ENCODE measurements at places on chromosomes 6 and 20.
A peak's percentile ranks its signal among the peaks of the same experiment; 100 is the strongest.

GRCh38 chr6:113539202-113539601, 317.9 kb upstream of the MARCKS start:
- DNase-seq = no peak

GRCh38 chr6:162708971-162709370, 18.6 kb downstream of the PRKN start:
- DNase-seq = no peak

- DNase-seq = no peak
Measured at GRCh38 chr6:168785720-168786511, 344.9 kb downstream of the SMOC2 start.

- peak; percentile 47 for DNase-seq
Measured at GRCh38 chr20:56328861-56329260, 29.9 kb upstream of the FAM210B start.

GRCh38 chr6:157157258-157157657, 166.1 kb downstream of the TMEM242 start:
- DNase-seq = no peak

- DNase-seq = no peak
Measured at GRCh38 chr6:133097208-133097607, 143.9 kb upstream of the EYA4 start.

DNA sequence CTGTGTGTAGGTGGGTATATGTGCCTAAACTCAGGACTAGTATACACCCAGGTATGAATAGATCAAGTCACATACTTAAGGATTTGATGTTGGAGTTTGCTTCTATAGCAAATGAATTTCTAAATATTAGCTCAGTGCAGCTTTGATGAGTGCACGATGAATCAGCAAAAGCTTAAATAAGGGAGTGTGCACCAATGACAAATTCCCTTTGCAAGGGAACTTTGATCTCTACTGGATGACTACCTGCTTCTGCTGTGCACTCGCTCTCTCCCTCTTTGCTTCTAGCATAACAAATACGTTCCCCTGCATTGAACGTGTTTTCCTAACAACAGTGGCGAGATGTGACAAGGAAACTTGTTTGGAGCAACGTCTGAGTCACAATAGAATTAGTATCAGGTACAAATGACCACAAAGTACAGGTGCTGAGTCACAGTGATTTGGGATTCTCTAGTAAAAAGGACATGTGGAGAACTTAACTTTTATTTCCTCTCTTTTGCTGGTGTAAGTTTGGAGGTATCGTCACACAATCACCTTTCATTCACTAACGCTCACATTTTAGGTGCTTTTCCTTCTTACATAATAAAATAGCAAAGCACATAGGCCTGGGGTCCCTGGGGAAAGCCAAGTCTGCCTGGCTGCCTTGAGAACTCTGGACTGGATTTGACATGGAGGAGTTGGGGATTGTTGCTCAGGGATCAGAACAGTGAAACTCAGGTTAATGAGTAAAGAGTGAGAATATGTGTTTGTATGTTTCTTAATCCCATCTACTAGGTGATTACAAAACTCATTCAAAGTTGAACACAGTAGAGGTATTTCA, 49.7 kb downstream of the KLHL31 start:
- peak; percentile 87 for DNase-seq

DNA sequence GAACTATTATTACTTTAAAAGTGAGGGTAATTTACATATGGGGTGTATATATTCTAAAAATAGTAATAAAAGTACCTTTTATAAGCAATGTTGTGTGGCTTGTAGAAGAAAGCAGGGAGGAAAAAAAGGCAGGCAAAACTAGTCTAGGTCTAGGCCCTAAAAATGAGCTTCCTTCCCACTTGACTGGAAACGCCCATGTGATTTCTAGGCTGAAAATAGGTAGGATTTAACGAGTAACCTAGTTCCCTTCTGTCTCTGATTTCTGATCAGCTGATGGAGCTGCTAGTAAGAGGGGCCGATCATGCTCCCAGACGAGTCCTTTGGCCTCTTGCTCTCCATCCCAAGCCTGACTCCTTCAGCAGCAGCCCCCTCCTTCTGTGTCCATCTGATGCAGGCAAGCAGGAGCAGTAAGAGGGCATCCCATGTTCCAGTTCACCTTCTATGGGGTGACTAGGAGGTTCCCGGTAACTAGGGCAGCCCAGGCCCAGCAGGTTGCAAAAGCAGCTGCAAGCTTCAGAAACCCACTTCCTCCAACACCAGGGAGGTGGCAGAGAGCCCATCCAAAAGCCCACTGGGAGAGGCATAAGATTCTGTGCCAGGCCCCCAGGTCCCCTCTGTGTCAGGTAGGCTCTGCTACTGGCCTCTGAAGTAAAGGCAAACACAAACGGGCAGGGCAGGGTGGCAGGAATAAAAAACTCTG, 24.4 kb downstream of the TBC1D20 start:
- DNase-seq = no peak

DNA sequence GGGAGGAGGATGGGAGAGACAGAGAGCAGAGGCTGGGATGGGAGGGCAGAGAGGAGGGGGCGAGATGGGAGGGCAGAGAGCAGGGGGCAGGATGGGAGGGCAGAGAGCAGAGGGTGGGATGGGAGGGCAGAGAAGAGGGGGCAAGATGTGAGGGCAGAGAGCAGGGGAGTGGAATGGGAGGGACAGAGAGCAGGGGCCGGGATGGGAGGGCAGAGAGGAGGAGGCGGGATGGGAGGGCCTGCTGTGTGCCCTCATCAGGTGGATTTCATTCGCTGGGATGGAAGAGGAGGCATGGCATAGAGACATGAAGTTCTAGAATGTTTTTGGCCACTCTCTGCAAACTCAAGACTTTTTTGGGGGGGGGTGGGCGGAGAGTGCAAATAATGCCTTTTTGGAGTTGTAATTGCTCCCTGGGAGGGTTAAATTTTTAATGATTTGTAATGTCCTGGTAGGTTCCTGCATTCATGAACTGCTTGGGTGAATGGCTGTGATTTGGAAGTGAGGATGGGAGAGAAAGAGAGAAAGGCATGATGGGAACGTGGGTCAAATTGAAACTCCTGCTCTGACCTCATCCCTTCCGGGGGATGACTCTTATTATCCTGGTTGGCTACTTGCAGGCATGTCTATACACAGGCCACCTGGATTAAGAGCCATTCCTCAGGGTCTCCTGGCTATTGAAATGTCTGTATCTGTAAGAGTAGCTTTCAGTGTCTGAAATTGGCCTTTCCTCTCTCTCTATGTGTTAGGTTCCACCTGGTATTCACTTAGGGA, 162.4 kb upstream of the AGPAT4 start:
- no peak for DNase-seq

GRCh38 chr6:83808005-83808404, 45.2 kb upstream of the RIPPLY2 start:
- no peak for DNase-seq

DNA sequence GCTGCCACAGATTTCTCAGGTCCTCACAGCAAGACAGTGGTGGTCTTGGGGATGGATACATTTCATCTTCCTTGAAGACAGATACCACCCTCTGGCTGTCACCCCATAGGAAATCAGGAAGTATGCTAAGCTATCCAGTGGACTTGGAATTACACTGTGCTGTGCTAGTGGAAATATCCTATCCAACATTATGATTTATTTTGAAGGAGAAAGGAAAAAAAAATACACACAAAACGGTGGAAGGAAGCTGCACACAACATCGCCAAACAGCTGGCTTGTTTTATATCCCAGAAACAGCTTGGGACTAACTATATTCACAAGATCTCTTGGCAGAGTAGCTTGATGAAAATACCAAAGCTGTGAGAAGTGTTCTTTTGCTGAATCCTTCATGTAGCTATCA, 257.6 kb downstream of the LAMA2 start:
- peak; percentile 54 for DNase-seq

GRCh38 chr20:32301719-32302506, 24.5 kb downstream of the KIF3B start:
- DNase-seq = no peak

DNA sequence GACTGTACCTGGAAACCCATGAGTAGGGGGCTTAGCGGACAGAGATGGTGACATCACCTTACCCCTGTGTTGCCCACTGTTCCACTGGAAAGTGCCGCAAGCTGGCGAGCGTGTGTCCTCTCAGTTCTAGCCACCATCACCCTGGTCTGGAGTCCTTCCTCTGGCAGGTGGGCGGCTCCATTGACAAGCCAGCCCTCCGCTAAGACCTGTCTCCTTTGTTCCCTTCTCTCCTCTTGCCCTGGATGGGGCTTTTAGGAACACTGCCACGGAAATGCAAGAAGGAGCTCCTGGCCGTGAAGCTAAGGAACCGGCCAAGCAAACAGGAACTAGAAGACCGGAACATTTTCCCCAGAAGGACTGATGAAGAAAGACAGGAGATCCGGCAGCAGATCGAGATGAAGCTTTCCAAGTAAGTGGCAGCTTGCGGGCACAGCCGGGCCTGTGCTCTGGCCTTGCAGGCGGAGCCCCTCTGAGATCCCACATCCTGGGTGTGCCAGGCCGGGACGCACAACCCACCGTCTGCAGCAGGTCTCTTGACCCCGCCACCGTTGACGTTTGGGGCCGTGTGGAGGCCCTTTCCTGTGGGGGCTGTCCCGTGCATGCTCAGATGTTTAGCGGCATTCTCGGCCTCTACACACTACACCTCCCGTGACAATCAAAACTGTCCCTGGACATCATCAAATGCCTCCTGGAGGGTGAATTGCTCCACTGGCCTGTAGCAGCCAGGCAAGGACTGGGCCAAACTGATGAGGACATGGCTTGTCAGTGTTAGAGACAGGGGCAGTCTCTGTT, 127.5 kb downstream of the SYCP2 start:
- DNase-seq = no peak

- DNase-seq = peak; percentile 78
Measured at GRCh38 chr20:61127311-61128039, 124.6 kb upstream of the CDH4 start.

DNA sequence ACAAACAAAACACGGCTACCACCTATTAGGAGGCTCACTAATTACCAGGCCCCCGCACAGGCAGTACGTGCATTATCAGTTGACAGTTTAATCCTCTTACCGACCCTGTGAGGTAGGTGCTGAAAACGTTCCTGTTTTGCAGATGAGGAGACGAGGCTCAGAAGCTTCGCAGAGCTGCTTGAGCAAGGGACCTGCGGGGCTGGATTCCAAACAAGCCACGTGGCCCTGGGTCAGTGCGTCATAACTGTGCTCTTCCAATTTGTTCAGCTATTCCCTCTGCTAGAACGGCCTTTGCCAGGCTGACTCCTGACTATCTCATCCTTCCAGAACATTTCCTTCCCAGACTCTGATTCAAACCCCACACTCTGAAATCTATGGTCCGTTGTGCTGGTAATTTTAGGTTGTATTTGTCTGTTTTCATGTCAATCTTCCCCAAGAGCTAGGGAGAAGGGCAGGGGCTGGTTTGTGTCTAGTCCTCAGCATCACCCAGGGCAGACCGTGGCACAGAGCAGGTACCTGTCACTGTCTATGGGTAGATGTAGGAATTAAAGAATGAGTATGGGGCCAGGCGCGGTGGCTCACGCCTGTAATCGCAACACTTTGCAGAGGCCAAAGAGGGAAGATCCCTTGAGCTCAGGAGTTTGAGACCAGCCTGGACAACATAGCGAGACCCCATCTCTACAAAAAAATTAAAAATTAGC, 28.8 kb upstream of the TLDC2 start:
- DNase-seq = peak; percentile 98

DNA sequence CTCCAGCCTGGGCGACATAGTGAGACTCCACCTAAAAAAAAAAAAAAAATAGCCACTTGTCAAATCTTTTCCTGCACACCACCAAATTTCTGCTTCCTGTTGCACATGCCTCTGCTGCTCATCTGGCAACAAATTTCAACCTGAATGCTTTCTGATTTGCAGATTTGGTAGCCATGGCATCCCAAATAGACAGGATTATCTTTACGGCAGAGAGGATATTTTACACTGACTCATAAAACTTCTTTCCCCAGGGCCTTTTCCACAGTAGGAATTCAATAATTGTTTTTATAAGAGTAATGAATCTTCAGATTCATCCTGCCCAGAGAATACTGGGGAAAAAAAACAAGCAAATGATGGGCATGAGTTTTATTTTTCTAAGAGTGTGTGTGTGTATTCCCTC, 264.6 kb downstream of the FRK start:
- no peak for DNase-seq

- DNase-seq = no peak
Measured at GRCh38 chr20:45223136-45223535, 2.0 kb downstream of the SEMG2 start.

DNA sequence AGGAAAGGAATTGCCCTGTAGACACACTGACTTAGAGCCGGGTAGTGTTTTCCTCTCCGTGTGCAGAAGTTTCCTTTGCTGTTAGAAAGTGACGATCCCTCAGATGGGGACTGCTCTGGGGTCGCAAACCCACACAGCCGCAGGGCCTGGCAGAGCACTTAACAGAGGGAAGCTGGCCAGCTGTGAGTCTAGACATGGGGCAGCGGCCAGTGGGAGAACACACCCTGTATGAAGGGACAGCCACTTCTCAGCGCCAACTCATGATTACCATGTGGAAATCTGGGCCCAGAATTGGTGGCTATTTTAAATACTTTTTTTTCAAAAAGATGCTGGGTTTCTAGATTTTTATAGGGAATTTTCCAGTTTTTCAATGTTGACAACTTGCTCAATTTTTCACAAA, 39.4 kb downstream of the SLC9A8 start:
- peak; percentile 29 for DNase-seq

Measured in GM23248 (cell line).